Glutamatergic neuron (in vitro differentiated cells): ENCODE measurements at places on chromosomes 6 and 20. TPM values are rescaled to one million over a fixed set of nuclear protein-coding genes. Genes with fewer than 3 reads are reported as not detected.

DNA sequence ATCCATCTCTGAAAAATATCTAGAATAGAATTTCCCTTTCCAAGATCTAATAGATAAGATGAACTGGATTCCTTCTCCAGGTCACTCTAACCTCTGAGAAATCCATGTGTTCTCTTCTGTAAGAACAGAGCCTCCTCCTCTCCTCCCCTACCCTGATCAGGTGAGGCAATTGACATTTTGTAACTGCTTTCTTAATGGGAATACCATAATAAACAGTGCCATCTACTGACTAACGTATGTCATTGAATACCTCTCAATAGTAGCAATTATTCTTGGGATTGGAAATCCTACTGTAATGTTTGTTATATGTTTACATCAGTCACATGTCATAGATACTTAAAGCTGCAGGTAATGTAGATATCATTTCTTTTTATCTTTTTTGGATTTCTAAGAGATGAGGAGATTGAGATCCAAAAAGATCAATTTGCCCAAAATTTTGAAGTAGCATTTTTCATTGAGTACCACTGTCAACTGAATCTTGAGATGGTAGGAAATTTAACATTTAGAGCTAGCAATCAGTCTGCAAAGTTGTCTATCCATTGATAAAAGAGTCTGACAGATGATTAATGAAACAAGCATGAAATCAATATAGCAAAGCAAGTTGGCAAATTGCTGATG lies 365.8 kb upstream of the HSF2 start:
- H3K27ac ChIP-seq: no peak overlapping the region
- peaks cover 4% of the 10 kb centered on the region for H3K4me1 ChIP-seq

DNA sequence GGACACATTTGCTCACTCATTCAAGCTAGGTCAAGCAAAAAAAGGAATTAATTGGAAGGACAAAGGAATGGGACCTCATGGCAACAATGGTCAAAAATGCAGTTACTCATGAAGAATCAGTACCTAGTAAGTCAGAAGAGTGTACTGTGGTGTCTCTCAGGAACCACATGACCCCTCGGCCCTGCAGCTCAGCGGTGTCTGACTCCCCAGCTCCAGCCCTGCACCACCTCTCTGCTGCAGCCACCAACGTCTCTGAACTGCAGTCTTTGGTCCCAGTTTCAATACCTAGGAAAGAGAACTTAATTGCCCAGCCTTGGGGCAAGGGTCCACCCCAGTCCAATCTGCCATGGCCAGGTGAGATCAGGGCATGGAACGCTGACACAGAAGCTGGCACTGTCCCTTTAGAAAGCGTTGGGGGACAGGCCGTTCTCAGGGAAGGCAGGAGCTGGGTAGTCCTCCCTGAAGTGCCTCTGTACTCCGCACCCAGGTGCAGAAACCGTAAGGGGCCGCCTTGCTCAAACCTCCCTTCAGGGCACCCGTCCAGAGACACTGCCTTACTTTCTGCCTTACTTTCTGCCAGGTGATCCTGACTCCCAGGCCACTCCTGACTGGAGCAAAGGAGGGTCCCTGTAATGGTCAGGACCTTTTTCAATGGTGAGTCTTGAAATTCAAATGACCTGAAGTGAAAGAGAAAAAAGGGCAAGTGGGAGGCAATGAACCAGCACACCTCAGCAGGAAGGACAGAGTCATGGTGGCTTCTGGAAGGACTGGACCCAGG lies 13.2 kb upstream of the NELFCD start:
- no peak overlapping the region for H3K4me3 ChIP-seq
- H3K27ac ChIP-seq: no peak overlapping the region
- no peaks in the 10 kb centered on the region for H3K4me1 ChIP-seq
- no peaks in the 10 kb centered on the region for H3K27me3 ChIP-seq
- peaks cover 19% of the 10 kb centered on the region for H3K36me3 ChIP-seq

DNA sequence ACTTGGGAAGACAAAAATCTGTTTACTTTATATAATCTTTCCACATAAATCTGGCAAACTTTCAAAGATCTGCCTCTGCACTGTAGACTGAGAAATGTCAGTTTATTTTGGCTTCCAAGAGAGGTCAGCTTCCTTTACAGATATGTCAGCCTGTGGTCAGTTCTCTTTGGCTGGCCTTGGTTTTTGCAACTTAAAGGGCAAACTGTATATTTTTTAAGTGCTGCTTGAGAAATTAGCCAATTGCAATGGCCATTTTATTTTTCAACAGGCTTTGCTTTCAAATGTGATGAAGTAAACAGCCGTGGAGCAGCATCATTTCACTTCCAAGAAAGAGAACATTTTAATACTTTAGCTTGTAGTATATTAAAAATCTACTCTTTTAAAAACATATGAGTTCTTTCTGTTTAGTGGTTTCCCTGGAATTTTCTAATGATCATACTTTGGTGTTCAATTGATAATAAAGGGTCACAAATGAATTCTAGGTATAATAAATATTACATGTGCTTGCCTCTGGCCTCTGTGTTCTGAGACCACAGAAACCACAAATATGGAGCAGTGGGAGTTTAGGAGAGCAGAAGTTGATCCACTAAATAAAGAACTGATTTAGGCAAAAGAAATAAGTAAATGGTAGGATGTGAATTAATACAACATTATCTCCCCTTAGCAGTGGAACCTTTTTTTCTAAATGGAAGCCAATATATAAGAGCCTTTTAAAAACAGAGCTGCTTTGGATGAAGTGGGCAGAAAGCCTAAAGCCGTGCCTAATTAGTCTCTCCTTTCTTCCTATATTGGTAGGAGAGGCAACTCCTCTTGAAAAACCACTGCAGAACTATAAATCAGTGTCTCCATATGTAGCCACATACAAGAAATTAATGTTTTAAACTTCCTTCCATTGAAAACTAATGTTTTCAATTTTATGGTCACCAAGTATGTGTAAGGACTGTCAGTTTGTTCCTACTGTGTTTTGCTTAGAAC lies 16.2 kb downstream of the ADGRB3 start:
- H3K27ac ChIP-seq: no peak overlapping the region
- no peaks in the 10 kb centered on the region for H3K4me1 ChIP-seq
- no peaks in the 10 kb centered on the region for H3K27me3 ChIP-seq
- DNase-seq: no peak
- H3K4me3 ChIP-seq: no peak overlapping the region

GRCh38 chr20:40726776-40727175 lies 37.7 kb upstream of the MAFB start:
- H3K36me3 ChIP-seq: peaks cover 14% of the 10 kb centered on the region
- no peak overlapping the region for H3K4me3 ChIP-seq
- H3K4me1 ChIP-seq: no peaks in the 10 kb centered on the region
- DNase-seq: no peak

DNA sequence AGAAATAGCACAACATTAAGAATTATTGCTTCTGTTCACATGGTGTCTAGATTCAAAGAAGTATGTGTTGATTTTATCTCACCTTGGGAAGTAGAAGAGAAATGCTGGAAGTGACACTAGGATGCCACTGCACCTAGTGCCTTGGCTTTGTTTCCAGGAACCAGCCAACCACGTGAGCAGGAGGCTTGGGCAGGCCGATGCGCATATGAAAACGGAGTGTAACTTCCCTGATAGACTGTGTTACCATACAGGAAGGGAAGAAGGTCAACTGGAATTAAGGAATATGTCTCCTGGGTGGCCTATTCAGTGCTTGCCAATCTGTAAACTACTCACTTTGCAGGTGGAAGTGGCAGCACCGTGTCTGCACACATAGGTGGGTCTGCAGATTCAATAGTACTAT lies 28.1 kb downstream of the TUBB2B start:
- peaks cover 19% of the 10 kb centered on the region for H3K36me3 ChIP-seq
- peaks cover 2% of the 10 kb centered on the region for H3K27me3 ChIP-seq
- H3K27ac ChIP-seq: no peak overlapping the region
- no peak for DNase-seq
- H3K4me1 ChIP-seq: no peaks in the 10 kb centered on the region

- peaks cover 9% of the 10 kb centered on the region for H3K27me3 ChIP-seq
- no peak overlapping the region for H3K4me3 ChIP-seq
- peaks cover 6% of the 10 kb centered on the region for H3K4me1 ChIP-seq
- DNase-seq: no peak
- no peak overlapping the region for H3K27ac ChIP-seq
Measured at GRCh38 chr6:89120371-89120770, 2.5 kb upstream of the SRSF12 start.

GRCh38 chr6:84892671-84893070 lies 128.3 kb upstream of the TBX18 start:
- H3K4me3 ChIP-seq: no peak overlapping the region
- H3K27me3 ChIP-seq: no peaks in the 10 kb centered on the region
- H3K27ac ChIP-seq: no peak overlapping the region
- no peak for DNase-seq

The ERVFRD-1 gene
- total RNA-seq: not detected

DNA sequence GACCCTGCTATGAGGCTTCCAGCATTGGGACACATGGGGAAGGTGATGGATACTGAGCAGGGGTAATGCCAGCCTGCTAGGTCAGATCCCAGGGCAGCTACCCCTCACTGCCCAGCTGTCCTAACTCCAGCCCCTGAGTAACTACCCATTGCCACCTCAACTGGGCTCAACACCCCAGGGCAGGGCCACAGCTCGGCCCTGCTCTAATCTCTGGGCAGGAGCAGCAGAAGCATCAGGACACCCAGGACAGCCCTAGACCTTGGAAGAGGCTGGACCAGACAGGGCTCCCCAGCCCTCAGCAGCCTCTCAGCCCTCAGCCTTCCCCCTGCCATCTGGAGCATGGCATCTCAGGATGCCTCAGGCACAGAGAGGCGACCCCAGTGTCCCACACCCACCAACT lies 67.4 kb upstream of the TOP1 start:
- no peaks in the 10 kb centered on the region for H3K27me3 ChIP-seq
- H3K36me3 ChIP-seq: no peaks in the 10 kb centered on the region
- H3K4me1 ChIP-seq: no peaks in the 10 kb centered on the region
- no peak overlapping the region for H3K4me3 ChIP-seq

The NFS1 gene
- total RNA-seq: 13.9 TPM

DNA sequence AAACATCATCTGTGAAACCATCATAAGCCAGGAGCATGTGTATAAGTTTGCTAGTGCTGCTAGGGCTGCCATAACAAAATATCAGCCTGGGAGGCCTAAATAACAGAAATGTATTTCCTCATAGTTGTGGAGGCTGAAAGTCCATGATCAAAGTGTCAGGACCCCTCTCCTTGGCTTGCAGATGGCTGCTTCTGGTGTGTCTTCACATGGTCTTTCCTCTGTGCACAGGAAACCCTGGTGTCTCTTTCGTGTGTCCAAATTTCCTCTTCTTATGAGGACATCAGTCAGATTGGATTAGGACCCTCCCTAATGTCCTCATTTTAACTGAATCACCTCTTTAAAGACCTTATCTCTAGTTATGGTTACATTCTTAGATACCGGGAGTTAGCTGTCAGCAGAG lies 6.2 kb upstream of the CITED2 start:
- H3K4me3 ChIP-seq: no peak overlapping the region
- peaks cover under 1% of the 10 kb centered on the region for H3K27me3 ChIP-seq
- no peak for DNase-seq
- no peaks in the 10 kb centered on the region for H3K36me3 ChIP-seq
- H3K4me1 ChIP-seq: peaks cover 3% of the 10 kb centered on the region
- H3K27ac ChIP-seq: no peak overlapping the region

DNA sequence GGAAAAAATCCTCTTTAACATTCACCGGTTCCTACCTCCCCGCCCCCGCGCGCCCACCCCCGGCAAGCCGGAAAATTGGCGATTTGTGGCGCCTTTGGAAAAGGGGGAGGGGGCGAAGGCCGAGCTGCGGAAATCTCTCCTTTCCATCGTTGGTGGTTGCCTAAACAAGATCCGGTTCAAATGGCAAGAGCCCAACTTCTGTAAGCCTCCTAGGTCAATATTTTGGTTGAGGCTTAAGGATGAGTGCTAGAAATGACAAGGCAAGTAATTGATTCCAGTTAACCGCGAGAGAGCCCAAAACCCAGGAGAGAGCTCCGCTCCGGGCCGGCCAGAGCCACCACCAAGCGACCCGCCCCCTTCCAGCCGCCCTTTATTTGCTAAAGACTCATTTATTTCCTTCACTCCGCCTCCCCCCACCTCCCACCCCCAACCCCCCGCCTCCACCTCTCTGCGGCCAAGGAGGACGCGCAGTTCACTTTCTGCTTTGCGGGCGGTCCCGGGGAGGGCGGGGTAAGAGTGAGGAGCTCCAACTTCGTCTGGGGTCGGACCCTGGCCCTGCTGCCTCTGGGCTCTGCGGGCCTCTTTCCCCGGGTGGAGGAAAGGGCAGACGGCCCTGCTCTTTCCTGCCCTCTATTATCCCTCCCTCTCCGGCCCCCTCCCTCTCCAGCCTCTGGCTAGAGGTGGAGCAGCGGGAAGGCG lies 838 bp upstream of the NKX2-2 start:
- H3K27me3 ChIP-seq: peaks cover 45% of the 10 kb centered on the region
- H3K36me3 ChIP-seq: no peaks in the 10 kb centered on the region
- peak; percentile 34 for DNase-seq
- peaks cover 14% of the 10 kb centered on the region for H3K4me1 ChIP-seq
- H3K4me3 ChIP-seq: peak overlapping the region; percentile 43

The PRDM13 gene
- 13.9 TPM for total RNA-seq

The B3GALT4 gene
- 8.6 TPM for total RNA-seq

DNA sequence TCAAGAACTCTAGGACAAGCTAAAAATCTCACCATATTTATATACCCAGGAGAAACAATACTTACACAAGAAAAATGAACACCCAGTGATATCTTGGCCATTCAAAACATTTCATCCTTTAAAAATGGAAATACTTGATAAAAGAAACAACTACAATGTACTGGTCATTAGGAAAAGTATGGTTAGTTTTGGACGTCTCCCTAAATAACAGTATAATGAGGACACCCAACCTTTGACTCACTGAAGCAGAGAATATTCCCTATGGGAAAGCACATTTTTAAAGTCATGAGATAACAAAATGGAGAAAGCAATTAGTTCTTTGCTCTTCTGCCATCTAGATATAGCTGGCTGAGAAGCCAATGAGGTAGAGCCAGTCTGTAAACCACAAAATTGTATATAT lies 164.4 kb downstream of the TBX18 start:
- no peak for DNase-seq
- H3K27me3 ChIP-seq: no peaks in the 10 kb centered on the region
- no peaks in the 10 kb centered on the region for H3K4me1 ChIP-seq
- no peak overlapping the region for H3K27ac ChIP-seq
- H3K36me3 ChIP-seq: no peaks in the 10 kb centered on the region

DNA sequence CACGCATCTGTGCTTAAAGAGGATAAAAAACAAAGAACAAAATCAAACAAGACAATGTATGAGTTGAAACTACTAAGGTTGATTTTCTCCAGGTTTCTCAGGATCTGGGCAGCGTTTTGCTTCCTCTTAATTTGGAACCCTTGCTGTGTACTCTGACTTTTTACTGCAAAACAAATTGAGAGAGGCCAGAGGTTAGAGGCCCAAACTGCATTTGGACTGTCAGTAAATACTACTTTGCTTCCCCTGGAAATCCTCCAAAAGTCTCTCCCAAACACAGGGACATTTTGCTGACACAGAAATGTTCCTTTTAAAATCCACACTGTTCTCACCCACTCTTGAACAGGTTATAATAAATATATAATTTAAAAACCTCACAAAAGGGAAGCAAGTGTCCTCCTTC lies 1.1 kb downstream of the ARG1 start:
- no peak overlapping the region for H3K27ac ChIP-seq
- no peak for DNase-seq
- H3K4me3 ChIP-seq: no peak overlapping the region
- no peaks in the 10 kb centered on the region for H3K4me1 ChIP-seq
